ENCODE measurements at places on chromosomes 16 and 17. TPM values are rescaled to one million over a fixed set of nuclear protein-coding genes. Genes with fewer than 3 reads are reported as not detected.

The LGALS9B gene
- total RNA-seq: not detected

The C17orf75 gene
- total RNA-seq: 33.5 TPM

The STXBP4 gene
- 8.2 TPM for total RNA-seq

The PDP2 gene
- total RNA-seq: 48.0 TPM

The DHRS7C gene
- total RNA-seq: not detected

The ADCY7 gene
- total RNA-seq: 86.2 TPM

The TEPSIN gene
- 36.4 TPM for total RNA-seq

The DPEP3 gene
- total RNA-seq: not detected

The SHCBP1 gene
- 43.9 TPM for total RNA-seq

The SSTR5 gene
- not detected for total RNA-seq

The EPX gene
- not detected for total RNA-seq

The LRRC37A gene
- total RNA-seq: 2.4 TPM

The TOB1 gene
- 30.1 TPM for total RNA-seq

The ARL5C gene
- total RNA-seq: not detected

The KRT32 gene
- not detected for total RNA-seq

The ERBB2 gene
- total RNA-seq: 3.1 TPM

The KRTAP3-1 gene
- total RNA-seq: not detected

The GPR179 gene
- not detected for total RNA-seq

The KLHL10 gene
- not detected for total RNA-seq

The DNAH3 gene
- not detected for total RNA-seq

The PRKCA gene
- total RNA-seq: 164 TPM

The MGAT5B gene
- total RNA-seq: 0.21 TPM

The ATAD5 gene
- total RNA-seq: 31.5 TPM

The SKA2 gene
- 60.5 TPM for total RNA-seq

The TSPOAP1 gene
- total RNA-seq: 23.6 TPM

The RHOT1 gene
- 26.7 TPM for total RNA-seq

The KCNG4 gene
- not detected for total RNA-seq

The CCL8 gene
- not detected for total RNA-seq

The OR4D1 gene
- total RNA-seq: 0.14 TPM

The NQO1 gene
- total RNA-seq: 9.2 TPM

Data from activated CD4-positive, alpha-beta T cell treated with anti-CD3 and anti-CD28 coated beads, Interleukin-2, amount 10 ng/mL, durations not matched to agents 24 days and 14 days (primary cell).